Activated naive CD4-positive, alpha-beta T cell treated with anti-CD3 and anti-CD28 coated beads for 36 hours (primary cell): ENCODE measurements at places on chromosomes 5 and 9. TPM values are rescaled to one million over a fixed set of nuclear protein-coding genes. Genes with fewer than 3 reads are reported as not detected.

DNA sequence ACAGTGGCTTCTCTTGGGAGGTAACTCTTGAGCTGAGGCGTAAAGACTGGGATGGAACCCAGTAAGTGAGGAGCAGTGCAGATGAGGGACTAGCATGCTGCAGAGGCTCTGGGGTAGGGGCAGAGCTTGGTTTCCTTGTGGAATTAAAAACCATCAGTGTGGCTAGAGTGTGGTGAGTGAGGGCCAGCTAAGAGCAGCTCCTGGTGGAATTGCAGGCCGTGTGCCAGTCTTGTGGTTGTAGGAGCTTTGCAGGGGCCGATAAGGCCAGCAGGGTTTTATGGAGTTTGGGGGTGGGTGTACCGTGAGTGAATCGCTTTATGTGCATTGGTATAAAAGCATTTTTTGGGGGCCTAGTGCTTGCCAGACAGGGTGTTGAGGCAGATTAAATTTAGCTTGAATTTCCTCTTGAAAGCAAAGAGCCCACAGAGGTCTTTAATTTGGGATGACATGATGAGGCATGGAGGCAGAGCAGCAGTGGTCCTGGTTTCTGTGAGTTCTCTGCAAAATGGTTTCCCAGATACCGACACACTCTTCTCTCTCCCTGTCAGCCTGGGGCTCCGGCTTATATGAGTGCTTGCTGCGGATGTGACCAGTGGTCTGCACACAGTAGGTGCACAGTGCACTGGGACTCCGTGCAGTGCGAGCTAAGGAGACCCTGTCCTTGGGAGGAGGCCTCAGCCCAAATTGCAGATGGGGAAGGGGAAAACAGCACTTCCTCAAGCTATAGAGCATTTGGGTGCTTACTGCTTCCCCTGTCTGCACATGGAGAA is 176.4 kb upstream of the PITX1 start:
- DNase-seq = no peak

Gene MOB3B
- total RNA-seq = 3.2 TPM

Gene GRXCR2
- not detected for total RNA-seq

DNA sequence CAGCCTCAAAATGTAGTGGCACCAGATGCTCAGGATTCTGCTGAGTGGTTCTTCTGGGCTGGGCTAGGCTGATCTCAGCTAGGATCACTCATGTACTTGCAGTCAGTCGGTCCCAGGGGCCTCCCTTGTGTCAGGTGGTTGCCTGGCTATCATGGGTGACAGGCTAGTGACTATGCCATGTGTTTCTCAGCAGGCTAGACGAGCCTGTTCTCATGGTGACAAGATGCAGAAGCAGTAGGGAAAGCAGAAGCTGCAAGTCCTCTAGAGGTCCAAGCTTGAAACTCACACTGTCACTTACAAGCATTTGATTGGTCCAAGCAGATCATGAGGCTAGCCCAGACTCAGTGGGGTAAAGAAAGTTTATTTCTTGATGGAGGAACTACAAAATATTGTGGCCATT is 15.2 kb upstream of the KCNMB1 start:
- no peak for DNase-seq

Gene PHF24
- total RNA-seq = not detected

GRCh38 chr5:66959653-66960052 is 236.9 kb downstream of the CD180 start:
- DNase-seq = no peak

DNA sequence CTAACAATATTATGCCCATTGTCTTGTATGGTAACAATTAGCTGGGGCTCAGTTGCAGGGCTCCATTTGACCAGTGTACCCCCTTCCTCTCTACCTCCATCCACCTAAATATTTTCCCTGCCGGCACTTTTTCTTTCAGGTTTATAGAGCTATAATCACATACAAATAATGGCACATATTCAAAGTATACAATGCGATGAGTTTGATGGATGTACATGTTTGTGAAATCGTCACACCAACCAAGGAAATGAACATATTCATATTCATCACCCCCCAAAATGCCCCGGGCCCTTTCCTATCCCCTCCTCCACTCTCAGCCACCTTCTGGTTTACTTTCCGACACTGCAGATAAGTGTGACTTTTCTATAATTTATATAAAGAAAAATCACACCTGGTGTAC is 351.5 kb downstream of the GADD45G start:
- no peak for DNase-seq

- DNase-seq = no peak
These were observed 75.9 kb downstream of the TRIO start for GRCh38 chr5:14218897-14219573.

- no peak for DNase-seq
These were observed 932.9 kb upstream of the DMAC1 start for GRCh38 chr9:8732367-8733075.

DNA sequence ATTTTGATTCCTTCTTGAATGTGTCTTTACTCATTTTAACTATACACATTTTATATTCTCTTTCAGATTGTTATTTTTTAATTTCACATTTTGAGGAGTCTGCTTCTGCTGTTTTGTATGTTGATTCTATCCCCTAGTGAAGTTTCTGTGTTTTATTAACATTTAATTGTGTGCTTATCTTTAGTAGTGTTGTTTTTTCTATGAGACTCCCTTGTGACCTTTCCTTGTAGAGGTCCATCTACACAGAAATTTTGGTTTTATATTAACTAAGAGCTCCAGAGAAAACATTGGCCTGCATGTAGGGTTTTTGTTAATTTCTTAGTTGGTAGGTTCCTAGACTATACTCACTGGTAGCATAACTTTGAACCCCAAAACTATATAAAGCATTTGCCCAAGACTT is 35.4 kb upstream of the IL13 start:
- DNase-seq = no peak

Gene C9orf78
- total RNA-seq = 45.7 TPM

Gene SPINK6
- not detected for total RNA-seq

DNA sequence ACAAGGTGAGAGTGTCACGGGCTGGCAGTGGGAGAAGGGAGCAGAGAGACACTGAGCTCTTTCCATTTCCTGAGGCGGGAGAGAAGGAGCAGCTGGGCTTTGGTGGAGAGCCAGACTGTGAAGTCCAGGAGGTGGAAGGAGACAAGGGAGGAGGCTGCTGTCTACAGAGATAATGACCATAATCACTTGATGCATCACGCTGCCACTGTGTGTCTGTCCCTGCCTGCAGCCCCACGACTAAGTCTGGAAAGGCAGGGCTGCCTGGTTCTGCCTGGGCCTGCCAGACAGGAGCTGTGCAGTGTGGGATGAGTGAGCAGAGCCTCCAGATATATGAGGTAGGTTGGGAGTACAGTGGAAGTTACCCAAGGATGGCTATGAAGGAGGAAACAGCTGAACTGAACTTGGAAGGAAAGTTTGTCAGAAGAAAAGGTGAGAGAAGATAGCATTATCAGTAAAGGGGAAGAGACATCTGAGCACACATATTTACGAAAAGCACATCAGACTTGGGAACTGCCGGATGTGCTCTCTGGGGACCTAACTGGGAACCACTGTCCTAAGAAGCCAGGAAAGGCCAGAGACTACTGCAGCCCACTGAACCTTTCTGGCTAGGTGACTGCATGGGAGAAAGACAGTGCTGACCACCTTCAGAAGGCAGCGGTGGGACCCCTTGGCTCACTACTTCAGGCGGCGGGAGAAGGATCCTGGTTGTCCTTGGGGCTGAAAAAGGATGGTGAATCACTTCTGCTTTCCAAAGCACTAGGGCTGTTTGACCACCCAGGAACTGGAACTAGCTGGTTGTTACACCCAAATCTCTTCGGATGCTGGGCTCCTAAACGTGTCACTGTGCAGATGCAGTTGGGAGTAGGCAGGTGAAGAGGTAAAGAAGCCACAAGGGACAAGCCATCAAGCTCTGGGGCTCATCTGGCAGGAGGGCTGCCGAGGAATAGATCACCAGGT is 12.8 kb upstream of the DDX41 start:
- DNase-seq = no peak

DNA sequence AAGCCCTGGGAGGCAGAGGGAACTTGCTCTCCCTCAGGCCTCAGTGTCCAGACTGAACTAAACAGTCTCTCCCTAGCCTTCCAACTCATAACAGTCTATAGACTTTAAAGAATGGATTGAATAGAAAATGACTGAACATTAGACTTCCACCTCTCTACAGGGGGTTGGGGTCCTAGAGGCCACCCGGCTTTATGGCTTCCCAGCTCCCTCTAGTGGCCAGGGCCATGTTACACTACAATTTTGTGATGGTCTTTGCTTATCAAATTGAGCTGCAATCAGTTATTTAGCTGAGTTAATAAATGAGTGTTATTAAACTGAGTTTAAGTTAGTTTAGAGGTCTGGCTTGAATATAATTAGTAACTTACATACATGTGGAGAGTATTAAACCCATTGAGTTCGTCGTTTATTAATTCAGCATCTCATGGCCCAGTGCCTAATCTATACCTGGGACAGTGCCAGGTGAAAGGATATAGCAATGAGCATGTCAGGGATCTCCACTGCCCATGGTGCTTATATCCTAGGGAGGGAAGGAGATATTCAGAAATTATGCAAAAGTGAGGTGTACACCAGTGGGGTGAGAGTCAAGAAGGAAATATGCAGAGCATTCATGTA is 105.2 kb downstream of the SH3TC2 start:
- peak; percentile 66 for DNase-seq

GRCh38 chr5:118933703-118934102 is 54.6 kb downstream of the DTWD2 start:
- no peak for DNase-seq

Gene NUDT12
- 4.0 TPM for total RNA-seq

- no peak for DNase-seq
These were observed 32.8 kb downstream of the TUT7 start for GRCh38 chr9:86321373-86321772.

DNA sequence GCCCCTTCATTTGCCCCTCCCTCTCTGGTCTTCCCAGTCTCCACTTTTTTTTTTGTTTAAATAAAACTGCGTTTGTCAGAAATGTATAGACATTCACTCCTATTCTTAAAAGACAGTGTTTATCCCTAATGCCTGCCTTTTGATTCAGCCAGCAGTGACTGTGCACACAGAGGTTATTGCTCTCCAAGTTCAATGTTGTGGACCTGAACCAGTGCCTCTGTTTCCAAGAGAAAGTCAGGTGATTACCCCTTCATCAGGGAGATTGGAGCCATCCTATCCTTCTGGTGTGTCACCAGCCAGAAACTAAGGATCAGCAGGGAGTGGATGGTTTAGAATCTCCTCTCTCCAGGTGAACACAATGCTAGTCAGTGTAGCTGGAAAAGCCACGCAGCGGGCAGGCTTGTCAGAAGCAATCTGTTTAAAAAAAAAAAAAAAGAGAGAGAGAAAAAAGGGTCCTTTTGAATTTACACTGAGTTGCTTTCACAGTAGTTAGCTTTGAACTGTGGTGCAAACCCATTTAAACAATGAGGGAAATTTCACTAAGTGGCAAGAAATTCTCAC is 167.5 kb upstream of the DMRT1 start:
- no peak for DNase-seq

Gene RECK
- 7.8 TPM for total RNA-seq

Gene ZNF367
- total RNA-seq = 36.1 TPM

Gene FOXD4L5
- total RNA-seq = 0.10 TPM

GRCh38 chr5:50751064-50751657 is 84.7 kb downstream of the PARP8 start:
- peak; percentile 52 for DNase-seq

DNA sequence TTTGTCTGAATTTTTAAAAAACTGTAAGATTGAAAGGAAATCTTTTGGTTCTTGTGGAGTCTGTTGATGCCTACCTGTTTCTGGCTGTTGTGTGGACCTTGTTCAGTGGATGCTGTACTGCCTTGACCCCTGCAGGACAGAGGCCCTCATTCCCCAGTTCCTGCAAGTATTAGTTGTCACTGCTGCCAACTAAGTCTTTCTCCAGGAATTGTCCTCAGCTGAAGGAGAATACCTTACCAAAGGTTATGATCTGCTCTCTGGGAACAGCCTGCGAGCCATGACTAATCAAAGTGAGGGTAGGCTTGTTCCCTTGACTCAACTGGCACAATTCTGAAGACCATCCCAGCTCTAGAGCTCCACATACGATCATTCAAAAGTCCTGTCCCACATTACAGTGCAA is 145.3 kb upstream of the FST start:
- no peak for DNase-seq

Gene LECT2
- total RNA-seq = not detected

DNA sequence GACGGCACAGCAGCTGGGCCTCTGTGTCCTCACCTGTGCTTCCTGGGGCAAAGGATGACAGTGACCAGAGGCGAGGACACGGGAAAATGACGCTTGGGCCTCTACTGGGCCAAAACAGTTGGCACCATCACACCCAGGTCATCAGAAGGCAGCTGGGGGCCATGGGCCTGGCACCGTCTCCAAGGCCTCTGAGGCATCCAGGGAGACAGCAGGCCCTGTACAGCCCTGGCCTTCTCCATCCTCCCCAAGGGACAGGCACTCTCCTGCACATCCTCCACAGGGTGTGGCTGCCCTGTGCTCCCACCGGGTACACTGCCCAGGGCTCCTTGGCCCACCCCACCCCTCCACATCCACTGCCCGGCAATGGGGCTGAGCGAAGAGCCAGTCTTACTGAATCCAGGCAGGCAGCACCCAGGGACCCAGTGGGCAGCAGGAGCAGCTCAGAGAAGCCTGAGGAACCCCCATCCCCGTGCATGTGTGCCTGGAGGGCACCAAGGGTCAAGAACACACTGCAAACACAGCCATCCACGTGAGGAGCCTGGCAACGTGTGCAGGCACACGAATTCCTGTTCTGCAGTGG is 4.0 kb downstream of the LPCAT1 start:
- DNase-seq = no peak
